ENCODE measurements at places on chromosomes 3 and 15. TPM values are rescaled to one million over a fixed set of nuclear protein-coding genes. Genes with fewer than 3 reads are reported as not detected.

CRABP1 gene
- not detected for total RNA-seq

HESX1 gene
- 0.61 TPM for total RNA-seq

ST3GAL6 gene
- 30.8 TPM for total RNA-seq

SYNM gene
- 15.3 TPM for total RNA-seq

SPTBN5 gene
- total RNA-seq: 2.2 TPM

KNG1 gene
- not detected for total RNA-seq

DNA sequence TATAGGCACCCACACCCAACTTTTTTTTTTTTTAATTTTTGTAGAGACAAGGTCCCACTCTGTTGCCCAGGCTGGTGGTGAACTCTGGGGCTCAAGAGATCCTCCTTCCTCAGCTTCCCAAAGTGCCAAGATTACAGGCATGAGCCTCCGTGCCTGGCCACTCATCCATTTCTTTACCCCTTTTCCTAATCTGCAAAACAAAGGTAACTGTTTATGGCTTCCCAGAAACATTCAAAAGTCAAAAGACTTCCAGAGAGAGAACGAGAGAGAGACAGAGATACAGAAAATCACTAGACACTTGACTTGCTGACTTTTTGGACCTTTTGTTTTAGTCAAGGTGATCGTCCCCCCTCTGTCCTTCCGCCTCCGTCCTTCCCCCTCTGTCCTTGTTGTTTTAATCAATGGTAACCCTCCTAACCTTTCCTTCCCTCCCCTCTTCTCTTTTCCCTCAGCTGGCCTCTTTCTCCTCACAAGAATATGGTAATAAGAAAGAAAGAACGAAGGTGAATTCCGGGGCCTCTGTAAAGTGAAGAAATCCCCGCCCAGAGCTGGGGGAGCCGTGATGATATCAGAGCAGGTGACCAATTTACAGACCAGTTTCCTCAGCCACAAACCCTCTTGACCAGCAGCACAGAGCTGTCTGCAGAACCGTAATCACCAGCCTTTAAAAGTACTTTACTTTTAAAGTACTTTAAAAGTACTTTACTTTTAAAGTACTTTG is 21.9 kb downstream of the KLHL6 start:
- no peaks in the 10 kb centered on the region for H3K27me3 ChIP-seq
- peaks cover 47% of the 10 kb centered on the region for H3K4me1 ChIP-seq
- H3K4me3 ChIP-seq: no peak overlapping the region
- no peak for DNase-seq

DNA sequence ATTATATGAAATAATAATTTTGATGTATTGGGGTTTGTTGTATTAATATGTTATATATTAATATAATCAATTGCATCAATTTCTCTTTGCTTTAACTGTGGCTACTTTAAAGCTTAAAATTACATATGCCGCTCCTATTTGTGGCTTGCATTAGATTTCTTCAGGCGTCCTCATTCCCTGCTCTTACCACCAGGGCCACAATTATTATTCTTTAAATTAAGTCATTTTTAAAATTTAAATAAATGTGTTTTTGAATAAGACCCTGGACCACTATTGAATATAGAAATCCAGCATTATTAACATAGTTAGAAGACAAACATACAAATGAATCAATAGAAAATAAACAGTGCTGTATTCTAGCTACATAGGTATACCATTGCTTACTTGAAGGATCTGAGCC is 55.5 kb upstream of the SNTN start:
- DNase-seq: no peak
- no peak overlapping the region for H3K4me3 ChIP-seq
- H3K27ac ChIP-seq: no peak overlapping the region
- no peaks in the 10 kb centered on the region for H3K36me3 ChIP-seq

- no peak for DNase-seq
- no peaks in the 10 kb centered on the region for H3K27me3 ChIP-seq
These were observed 14.2 kb downstream of the CCNL1 start for GRCh38 chr3:157145606-157146322.

GRCh38 chr15:65912235-65912634 is 42.9 kb downstream of the RAB11A start:
- H3K27me3 ChIP-seq: no peaks in the 10 kb centered on the region
- H3K4me3 ChIP-seq: no peak overlapping the region
- no peak overlapping the region for H3K27ac ChIP-seq

GRCh38 chr3:60136601-60137000 is 1086.8 kb upstream of the CFAP20DC start:
- no peak overlapping the region for H3K4me3 ChIP-seq
- no peaks in the 10 kb centered on the region for H3K36me3 ChIP-seq
- no peaks in the 10 kb centered on the region for H3K4me1 ChIP-seq
- no peak for DNase-seq

DNA sequence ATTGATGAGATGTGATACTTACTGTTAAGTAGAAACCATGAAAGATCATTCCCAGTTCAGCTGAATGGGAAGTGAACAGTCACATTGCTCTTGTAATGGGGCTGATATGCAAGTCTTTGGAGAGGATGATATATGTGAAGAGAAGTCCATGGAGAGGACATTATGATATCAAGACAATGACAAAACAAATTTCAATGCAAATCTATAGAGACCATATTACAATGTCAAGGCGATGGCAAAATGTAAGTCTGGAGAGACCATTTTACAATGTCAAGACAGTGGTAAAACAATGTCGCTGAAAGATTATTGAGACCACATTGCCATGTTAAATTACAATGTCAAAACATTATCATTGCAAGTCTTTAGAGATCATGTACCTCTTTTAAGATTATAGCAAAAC is 277.1 kb upstream of the MEIS2 start:
- no peak overlapping the region for H3K27ac ChIP-seq
- no peaks in the 10 kb centered on the region for H3K36me3 ChIP-seq
- H3K4me3 ChIP-seq: no peak overlapping the region
- H3K27me3 ChIP-seq: no peaks in the 10 kb centered on the region
- H3K4me1 ChIP-seq: no peaks in the 10 kb centered on the region

DNA sequence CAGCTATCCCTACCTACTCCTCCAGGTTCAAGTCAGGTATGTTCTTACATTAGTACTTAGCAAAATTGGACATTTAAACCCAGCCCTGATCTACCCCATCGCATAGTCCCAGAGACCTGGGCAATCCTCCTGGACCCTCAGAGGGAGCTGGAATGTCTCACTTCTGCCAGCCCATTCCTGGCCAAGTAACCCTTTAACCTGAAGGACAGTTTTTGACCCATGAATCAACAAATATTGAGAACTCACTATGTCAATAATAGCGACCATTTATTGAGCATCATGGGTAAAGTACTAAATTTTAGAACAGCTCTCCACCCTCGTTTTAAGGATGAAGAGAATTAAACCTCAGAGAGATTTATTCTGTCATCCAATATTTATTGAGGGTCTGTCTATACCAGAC is 70.4 kb downstream of the RBPMS2 start:
- DNase-seq: no peak
- no peaks in the 10 kb centered on the region for H3K27me3 ChIP-seq
- peaks cover 20% of the 10 kb centered on the region for H3K4me1 ChIP-seq
